Activated T-cell treated with anti-CD3 and anti-CD28 coated beads, Interleukin-2, amount 50 U/mL, for 72 hours (primary cell): ENCODE measurements at places on chromosomes 3 and 15.

GRCh38 chr3:18780959-18781358, 355.8 kb upstream of the SATB1 start:
- H3K4me1 ChIP-seq, result peaks cover 48% of the 10 kb centered on the region
- H3K27ac ChIP-seq, result peak overlapping the region; percentile 51
- H3K4me3 ChIP-seq, result peak overlapping the region; percentile 63
- H3K36me3 ChIP-seq, result no peaks in the 10 kb centered on the region

DNA sequence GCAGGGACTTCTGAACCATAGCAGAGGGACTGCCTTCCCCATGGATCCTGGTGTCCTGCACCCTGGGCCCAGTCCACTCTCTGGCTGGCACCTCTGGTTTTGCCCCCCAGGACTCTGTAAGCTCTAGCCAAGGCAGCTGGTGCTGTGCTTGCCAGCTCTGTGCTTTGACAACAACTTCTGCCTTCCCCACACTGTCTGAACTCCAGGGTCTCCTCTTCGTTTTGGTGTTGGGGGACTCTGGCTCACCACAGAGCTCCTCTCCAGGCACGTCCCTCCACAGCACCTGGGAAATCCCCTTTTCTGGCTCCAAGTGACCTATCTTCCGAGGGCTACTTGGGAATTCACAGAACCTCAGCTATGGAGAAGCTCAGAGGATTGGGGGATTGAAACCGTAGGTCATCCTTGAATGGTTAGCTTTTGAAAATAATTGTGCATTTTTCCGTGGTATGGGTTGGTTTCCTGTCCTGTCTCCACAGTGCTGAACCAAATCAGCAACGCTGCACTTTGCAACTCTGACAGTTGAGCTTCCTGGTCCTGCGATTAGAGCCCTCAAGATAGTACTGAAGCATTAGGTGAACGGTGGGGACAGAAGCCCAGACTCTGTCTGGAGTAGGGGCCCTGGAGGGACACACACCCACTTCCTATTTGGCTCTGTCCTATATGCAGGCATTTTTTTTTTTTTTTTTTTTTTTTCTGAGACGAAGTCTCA, 152.4 kb downstream of the APBA2 start:
- H3K4me3 ChIP-seq, result no peak overlapping the region
- no peak overlapping the region for H3K27ac ChIP-seq
- peaks cover 5% of the 10 kb centered on the region for H3K36me3 ChIP-seq
- peaks cover 44% of the 10 kb centered on the region for H3K4me1 ChIP-seq
- DNase-seq, result no peak
- H3K27me3 ChIP-seq, result no peaks in the 10 kb centered on the region

GRCh38 chr15:95680728-95681127, 649.8 kb upstream of the NR2F2 start:
- H3K27me3 ChIP-seq, result peaks cover 15% of the 10 kb centered on the region
- H3K4me3 ChIP-seq, result no peak overlapping the region
- no peak for DNase-seq
- no peaks in the 10 kb centered on the region for H3K4me1 ChIP-seq
- no peaks in the 10 kb centered on the region for H3K36me3 ChIP-seq

- DNase-seq, result no peak
- H3K4me1 ChIP-seq, result no peaks in the 10 kb centered on the region
- H3K27me3 ChIP-seq, result no peaks in the 10 kb centered on the region
- H3K27ac ChIP-seq, result peak overlapping the region; percentile 2
- H3K36me3 ChIP-seq, result no peaks in the 10 kb centered on the region
Measured at GRCh38 chr3:123122525-123123315, 55.9 kb downstream of the PDIA5 start.

- no peak overlapping the region for H3K4me3 ChIP-seq
- peaks cover 46% of the 10 kb centered on the region for H3K27me3 ChIP-seq
- H3K36me3 ChIP-seq, result no peaks in the 10 kb centered on the region
- H3K27ac ChIP-seq, result no peak overlapping the region
- H3K4me1 ChIP-seq, result peaks cover 23% of the 10 kb centered on the region
Measured at GRCh38 chr3:72174040-72174439, 389.1 kb upstream of the PROK2 start.

- DNase-seq, result no peak
- no peak overlapping the region for H3K4me3 ChIP-seq
- H3K27ac ChIP-seq, result no peak overlapping the region
- no peaks in the 10 kb centered on the region for H3K4me1 ChIP-seq
Measured at GRCh38 chr3:116378077-116378476, 67.2 kb downstream of the LSAMP start.

GRCh38 chr3:15941958-15942357, 144.2 kb upstream of the ANKRD28 start:
- no peaks in the 10 kb centered on the region for H3K4me1 ChIP-seq
- peaks cover 4% of the 10 kb centered on the region for H3K36me3 ChIP-seq
- no peak overlapping the region for H3K4me3 ChIP-seq
- no peak overlapping the region for H3K27ac ChIP-seq
- no peaks in the 10 kb centered on the region for H3K27me3 ChIP-seq

- H3K27ac ChIP-seq, result no peak overlapping the region
- no peaks in the 10 kb centered on the region for H3K36me3 ChIP-seq
- no peak overlapping the region for H3K4me3 ChIP-seq
- H3K4me1 ChIP-seq, result no peaks in the 10 kb centered on the region
- H3K27me3 ChIP-seq, result peaks cover 10% of the 10 kb centered on the region
- DNase-seq, result no peak
Measured at GRCh38 chr15:37138591-37139215, 38.4 kb upstream of the MEIS2 start.

GRCh38 chr3:80733522-80734176, 965.9 kb upstream of the ROBO1 start:
- H3K27me3 ChIP-seq, result no peaks in the 10 kb centered on the region
- no peak overlapping the region for H3K4me3 ChIP-seq
- no peaks in the 10 kb centered on the region for H3K4me1 ChIP-seq

DNA sequence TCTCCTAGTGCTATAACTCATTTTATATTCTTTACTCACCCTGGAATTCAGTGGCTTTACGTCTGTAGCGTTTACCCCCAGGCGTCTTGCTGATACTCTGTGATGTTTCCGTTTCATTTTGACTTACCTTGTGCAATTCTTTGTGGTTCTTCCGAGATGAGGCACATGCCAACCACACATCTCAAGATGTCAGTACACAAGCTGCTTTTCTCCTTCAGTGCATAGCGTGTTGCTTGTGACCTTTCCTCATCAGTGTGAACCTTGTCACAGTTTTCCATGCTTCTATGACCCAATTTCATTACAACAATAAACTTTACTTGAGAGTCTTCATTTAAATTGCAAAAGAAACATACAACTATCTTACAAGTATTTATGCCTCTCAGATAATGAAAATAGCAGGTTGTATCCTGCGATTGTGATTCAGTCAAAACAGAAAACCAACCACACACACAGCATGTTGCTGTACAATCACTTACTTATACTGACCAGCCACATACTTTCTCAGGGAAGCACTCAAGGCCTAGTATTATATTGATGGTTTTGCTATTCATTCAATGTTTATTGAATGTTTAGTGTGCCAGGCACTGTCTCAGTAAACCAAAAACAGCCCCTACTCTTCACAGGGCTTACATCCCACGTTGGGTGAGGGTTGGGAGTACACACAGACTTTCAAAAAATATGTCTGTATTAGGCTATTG, 4.6 kb upstream of the TBL1XR1 start:
- DNase-seq, result peak; percentile 73
- H3K4me1 ChIP-seq, result peaks cover 50% of the 10 kb centered on the region
- H3K27ac ChIP-seq, result peak overlapping the region; percentile 16
- H3K27me3 ChIP-seq, result no peaks in the 10 kb centered on the region
